ENCODE measurements at places on chromosomes 7 and 10. TPM values are rescaled to one million over a fixed set of nuclear protein-coding genes. Genes with fewer than 3 reads are reported as not detected.

GRCh38 chr7:100437150-100438100 is 1.1 kb upstream of the PPP1R35 start:
- H3K27ac ChIP-seq = peak overlapping the region; percentile 69
- peaks cover 35% of the 10 kb centered on the region for H3K4me1 ChIP-seq
- H3K27me3 ChIP-seq = no peaks in the 10 kb centered on the region
- peaks cover 2% of the 10 kb centered on the region for H3K36me3 ChIP-seq
- no peak for DNase-seq

DNA sequence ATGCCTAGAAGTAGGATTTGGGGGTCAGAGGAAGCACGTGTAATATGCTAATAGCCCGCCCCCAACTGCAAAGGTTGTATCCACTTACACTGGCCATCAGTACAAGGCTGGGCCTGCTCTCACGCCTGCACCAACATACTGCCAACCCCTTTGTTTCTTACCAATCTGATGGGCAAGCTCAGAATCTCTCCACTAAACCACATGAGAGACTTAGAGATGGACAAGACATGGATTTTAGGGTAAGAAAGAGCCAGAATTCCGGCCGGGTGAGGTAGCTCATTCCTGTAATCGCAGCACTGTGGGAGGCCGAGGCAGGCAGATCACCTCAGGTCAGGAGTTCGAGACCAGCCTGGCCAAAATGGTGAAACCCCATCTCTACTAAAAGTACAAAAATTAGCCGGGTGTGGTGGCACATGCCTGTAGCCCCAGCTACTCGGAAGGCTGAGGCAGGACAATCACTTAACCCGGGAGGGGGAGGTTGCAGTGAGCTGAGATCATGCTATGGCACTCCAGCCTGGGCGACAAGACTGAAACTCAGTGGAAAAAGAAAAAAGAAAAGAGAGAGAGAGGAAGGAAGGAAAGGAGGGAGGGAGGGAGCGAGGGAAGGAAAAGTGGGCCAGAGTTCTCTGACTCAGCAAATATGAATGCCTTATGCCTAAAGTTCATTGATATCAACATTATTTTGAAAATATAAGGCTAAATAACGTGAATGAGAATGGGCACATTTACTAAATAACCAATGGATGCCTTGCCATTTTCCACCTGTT is 162.2 kb downstream of the SLIT1 start:
- H3K27ac ChIP-seq = no peak overlapping the region
- H3K36me3 ChIP-seq = no peaks in the 10 kb centered on the region
- H3K27me3 ChIP-seq = no peaks in the 10 kb centered on the region
- no peaks in the 10 kb centered on the region for H3K4me1 ChIP-seq
- H3K4me3 ChIP-seq = no peak overlapping the region

DNA sequence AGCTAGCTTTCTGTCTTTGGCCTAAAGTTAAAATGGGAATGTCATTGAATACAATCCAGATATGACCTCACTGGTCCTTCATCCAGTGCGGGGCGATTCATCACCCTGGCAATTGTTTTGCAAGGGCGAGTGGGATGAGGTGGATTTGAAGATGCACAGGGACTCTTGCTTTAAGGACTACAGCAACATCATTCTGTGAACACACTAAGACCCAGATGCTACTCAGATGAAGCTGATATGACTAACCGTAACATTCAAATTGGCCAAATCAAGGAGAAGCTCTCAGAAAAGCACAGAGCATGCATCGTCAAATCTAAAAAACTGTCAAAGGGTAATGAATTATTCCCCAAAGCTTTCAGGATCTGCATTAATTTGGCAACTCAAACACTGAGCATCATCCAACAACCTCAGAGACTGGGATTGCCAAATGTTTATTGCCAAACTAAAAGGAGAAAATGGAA is 12.8 kb downstream of the CPA1 start:
- H3K4me1 ChIP-seq = peaks cover 45% of the 10 kb centered on the region
- DNase-seq = no peak
- H3K36me3 ChIP-seq = peaks cover 4% of the 10 kb centered on the region
- H3K27ac ChIP-seq = peak overlapping the region; percentile 92
- no peak overlapping the region for H3K4me3 ChIP-seq
- H3K27me3 ChIP-seq = no peaks in the 10 kb centered on the region

GPER1 gene
- total RNA-seq = 0.25 TPM
